ENCODE measurements at places on chromosomes 12 and 14.
A peak's percentile ranks its signal among the peaks of the same experiment; 100 is the strongest.

DNA sequence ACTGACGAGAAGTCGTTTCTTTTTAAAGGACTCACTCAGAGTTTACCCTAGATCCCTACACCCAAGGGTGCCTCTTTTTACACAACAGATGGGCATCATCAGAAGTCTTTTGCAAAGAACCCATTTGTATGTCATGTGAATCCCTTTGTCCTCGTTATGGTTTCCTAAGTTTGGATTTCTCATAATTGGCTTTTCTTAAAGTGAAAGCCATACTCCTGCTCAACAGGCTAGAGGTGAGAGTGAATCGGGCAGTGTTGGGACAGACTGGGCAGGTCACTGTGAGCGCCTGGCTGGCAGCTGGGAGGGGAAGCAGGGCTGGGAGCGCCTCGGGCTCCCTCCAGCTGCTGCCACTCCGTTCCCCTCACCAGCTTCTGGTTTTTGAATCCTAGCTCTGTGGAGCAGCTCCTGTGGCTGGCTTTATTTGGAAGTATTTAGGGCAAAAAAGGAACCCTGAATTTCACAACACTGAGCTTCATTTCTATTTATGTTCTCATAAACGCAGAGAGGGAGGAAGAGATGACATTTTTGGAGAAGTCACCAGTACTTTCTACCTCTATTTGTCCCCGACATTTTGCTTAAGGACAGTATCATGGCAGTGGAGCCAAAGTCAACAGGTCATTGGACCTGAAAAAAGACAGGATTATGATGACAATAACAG, 63.8 kb upstream of the ACTN1 start:
- no peak for DNase-seq

- no peak for DNase-seq
These were observed 422.1 kb downstream of the AACS start for GRCh38 chr12:125487336-125487735.

- DNase-seq = no peak
These were observed 390.1 kb upstream of the RGS6 start for GRCh38 chr14:71541973-71542690.

- DNase-seq = peak; percentile 72
These were observed 871 bp upstream of the COQ5 start for GRCh38 chr12:120529641-120530417.

DNA sequence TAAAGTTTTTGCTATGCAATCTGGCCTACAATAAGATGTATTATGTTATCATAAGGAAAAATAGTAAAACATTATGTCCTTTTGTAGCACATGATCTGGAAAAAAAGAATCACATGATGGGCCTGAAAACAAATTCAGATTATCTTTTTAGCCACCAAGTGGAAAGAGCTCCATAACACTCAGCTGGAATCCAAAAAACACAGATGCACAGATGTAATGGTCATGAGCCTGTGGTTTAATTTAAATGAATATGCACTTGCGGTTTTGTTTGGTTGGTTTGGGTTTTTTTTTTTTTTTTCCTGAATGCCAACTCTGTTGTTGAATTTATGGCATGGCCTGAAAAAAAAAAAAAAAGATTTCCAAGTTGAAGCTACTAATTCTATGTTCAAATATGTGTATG, 4.1 kb downstream of the KCNC2 start:
- DNase-seq = no peak

Data from NCI-H187 (cell line).